ENCODE measurements at places on chromosomes 5 and 9.
A peak's percentile ranks its signal among the peaks of the same experiment; 100 is the strongest.

GRCh38 chr9:117374076-117374725 is 40.7 kb downstream of the ASTN2 start:
- ATAC-seq, result no peak

- ATAC-seq, result no peak
These were observed 59.8 kb downstream of the MARCHF3 start for GRCh38 chr5:126970517-126971017.

DNA sequence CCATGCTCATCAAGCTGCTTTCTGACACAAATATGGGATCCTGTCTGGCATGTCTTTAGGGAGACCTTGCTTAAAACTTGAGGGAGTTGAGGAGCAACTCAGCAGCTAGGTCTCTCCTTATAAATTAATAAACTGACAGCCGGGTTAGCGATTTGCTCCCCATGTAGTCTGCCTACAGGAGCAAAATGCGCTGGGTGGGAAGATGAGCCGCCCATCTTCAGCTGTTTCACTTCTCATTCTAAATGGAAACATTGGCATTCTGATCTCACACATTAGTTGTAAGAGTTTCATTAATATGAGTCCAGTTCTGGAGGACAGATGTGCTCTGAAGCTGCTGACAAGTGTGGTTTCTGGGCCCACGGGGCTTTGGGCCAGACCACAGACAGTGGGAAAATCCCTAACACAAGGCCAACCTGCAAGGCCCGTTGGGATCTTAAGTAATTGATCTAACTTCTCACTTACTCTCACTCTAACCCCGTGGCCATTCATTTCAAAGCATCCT is 197.0 kb downstream of the MCTP1 start:
- ATAC-seq, result peak; percentile 27

DNA sequence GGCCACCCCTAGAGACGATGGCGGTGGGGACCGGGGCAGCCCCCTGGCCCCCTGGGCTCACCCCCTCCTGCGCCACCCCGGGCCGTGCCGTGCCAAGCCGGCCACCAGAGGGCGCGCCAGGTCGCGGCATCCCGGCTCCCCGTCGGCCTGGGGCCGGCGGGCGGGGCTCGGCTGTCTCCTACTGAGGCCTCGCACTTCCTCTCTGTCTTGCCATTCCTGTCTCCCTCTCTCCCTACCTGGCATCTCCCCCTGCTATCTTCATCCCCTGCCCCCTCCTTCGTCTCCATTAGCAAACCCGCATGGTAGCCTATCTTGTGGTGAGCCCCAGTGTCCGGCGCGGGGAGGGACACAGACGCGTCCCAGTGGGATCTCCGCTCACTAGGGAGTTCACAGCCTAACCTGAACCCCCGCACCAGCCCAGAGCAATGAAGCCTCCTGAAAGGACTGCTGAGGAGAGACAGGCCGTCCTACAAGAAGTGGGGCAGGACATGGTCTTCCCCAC is 29.8 kb upstream of the FABP6 start:
- ATAC-seq, result peak; percentile 92

DNA sequence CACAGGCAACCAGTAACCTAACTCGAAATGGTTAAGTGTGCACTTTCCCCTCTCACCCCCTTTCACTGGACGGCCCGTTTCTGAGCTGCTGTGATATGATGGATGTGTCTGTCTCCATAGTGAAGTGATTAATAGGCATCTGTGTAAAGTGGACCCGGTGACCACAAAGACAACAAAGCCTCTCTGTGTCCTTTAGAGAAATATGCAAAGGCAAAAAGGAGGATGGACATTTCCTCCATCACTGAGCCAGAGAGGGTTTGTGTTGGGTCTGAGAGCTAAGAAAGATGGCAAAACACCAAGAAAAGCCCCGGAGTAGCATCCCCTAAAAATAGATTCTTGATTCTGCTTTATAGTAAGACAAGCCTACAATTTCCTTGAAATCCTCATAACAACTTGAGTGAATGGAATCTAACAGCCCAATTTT is 120.6 kb downstream of the SEMA6A start:
- no peak for ATAC-seq

GRCh38 chr9:103301051-103301450 is 305.9 kb downstream of the CYLC2 start:
- ATAC-seq, result no peak

DNA sequence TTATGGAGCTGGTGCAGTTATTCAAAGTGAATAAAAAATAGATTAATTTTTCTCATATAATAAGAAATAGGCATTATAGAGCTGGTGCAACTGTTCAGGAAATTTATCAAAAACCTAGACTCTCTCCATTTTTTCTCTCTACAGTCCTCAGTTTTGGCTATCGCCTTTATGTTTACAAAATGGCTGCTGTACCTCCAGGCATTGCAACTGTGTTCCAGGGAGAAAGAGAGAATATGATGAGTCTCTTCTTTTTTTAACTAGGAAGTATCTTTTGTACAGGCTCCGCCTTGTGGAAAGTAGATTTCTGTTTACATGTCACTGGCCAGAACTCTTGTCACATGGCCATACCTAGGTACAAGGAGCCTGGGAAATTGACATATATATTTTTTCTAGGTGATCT is 3.1 kb upstream of the TGFBR1 start:
- no peak for ATAC-seq

GRCh38 chr9:76351006-76351405 is 43.2 kb downstream of the RFK start:
- ATAC-seq, result no peak

GRCh38 chr5:170151097-170151831 is 45.6 kb downstream of the FOXI1 start:
- no peak for ATAC-seq

DNA sequence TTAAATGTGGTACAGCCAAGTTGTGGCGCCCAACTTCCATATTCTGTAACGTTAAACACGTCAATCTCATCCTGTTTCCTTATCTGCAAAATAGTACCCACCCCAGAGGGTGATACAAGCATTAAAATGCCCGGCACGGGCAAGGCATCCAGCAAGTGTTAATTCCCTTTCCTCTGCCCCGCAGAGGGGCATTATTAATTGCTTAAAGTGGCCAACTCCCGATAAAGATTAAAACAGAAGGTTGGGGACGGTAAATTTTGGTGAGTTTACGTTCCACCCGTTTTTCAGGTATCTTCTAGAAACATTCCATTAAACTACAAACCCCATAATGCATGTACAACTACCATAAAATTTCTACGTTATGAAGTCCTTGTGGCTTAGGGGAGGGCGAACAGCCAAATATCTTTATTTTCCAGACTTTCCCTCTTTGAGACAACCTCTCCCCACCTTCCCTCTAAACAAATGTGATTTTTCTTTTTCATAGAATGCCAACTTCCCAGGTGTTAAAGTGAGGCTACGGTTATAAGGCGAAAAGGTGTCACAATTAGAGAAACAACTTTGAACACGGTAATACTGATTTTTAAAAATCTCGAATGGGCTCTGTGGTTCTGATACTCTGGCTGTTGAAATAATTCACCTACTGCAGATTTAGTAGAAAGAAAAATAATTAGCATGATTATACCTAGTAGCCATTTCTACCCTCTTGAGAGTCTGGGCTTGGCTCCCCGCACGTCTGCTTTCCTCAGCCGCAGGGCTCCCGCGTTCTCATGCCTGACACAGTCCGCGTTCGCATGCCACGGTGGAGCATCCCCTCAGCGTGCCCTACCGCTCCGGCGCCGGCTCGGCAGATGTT is 1.2 kb upstream of the GPBP1 start:
- no peak for ATAC-seq

- ATAC-seq, result no peak
These were observed 4.2 kb downstream of the DNAJA1 start for GRCh38 chr9:33029231-33029786.

GRCh38 chr5:172777881-172778814 is 7.2 kb upstream of the DUSP1 start:
- ATAC-seq, result peak; percentile 42

DNA sequence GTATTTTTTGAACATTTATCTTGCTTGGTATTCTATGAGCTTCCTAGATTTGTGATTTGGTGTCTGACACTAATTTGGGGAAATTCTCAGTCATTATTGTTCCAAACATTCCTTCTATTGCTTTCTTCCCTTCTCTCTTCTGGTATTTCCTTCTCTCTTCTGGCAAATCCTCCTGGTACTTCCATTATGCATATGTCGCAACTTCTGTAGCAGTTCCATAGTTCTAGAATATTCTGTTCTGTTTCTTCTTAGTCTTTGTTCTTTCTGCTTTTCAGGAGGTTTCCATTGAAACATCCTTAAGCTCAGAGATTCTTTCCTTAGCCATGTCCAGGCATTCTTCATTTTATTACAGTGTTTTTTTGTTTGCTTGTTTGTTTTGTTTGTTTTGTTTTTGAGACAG is 155.2 kb upstream of the PIK3R1 start:
- no peak for ATAC-seq

DNA sequence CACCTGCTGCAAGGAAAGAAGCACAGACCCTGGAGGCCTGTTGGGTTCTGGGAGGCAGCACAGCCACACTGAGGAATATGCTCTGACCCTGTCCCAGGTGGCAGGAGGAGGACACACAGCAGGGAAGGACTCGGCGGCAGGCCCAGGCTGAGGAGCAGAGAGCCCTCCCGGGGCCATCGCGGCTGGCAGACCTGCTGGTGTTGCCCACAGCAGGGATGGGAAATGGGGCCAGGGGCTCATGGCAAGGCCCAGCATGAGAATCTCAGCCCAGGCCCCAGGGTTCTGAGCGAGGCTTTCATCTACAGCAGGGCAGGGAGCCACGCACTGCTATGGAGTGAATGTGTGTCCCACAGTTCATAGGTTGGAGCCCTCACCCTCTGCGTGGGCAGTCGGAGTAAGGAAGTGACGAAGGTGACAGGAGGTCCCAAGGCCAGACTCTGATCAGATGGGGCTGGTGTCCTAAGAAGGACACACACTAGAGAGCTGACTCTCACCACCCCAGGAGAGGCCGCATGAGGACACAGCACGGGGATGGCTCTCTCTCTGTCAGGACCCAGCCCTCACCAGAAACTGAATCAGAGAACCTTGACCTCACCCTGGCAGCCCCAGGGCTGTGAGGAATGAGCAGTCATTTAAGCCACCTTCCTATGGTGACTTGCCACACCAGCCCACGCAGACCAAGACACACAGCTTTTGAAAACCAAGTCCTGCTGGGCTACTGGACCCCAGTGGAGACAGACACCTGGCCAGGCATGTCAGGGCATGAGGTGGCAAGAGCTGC is 10.3 kb upstream of the GPSM1 start:
- no peak for ATAC-seq

GRCh38 chr5:1965925-1966324 is 83.2 kb upstream of the IRX4 start:
- ATAC-seq, result no peak

DNA sequence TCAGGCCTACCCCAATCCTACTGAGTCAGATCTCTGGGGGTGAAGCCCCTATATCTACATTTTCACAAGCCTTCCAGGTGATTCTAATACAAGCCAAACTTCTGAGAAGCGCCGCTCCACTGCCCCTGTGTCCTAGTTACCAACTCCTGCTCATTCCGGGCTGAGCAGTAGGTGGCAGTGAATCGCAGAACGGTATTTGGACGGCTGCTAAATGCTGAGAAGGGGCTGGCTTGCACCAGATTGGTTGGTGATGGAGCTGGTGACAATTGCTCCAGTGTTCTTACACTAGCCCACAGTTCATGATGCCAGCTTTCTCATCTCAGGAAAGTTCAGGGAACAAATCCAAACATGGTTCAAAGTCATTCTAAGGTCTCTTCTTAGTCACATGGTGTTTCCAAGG is 31.1 kb upstream of the FGF1 start:
- peak; percentile 15 for ATAC-seq

DNA sequence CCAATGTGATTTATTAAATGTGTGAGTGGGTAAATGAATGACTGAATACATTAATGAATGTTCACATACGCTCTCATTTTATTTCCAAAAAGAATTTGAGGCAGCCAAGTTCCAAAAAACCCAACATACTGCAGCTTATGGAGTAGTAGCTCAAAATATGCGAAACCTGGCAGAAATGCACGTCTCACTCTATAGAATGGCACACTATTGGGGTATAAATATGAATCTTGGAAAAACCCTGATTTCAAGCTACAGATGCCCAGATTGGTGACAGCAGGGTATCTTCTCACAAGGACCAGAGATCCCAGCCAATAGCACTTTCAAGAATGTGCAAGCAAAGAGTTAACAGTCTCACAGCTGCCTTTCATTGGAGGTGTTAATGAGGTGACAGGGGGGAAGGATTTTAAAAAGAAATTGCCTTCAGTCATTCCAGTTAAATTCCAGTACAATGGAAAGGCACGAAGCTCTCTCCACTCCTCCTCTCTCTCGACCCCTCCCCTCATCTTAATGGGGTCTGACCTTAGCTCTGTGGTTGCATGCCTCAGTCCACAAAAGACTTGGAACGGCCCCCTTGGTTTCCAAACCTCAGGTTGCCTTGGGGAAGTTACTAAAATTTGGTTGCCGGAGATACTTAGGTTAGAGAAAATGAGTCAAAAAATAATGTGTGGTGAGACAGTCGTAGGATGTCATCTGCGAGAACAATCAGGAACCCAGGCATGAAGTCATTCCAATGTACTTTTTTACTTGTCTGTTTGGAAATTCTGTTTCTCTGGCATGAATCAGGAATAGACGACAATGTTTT is 307.4 kb downstream of the NFIB start:
- ATAC-seq, result no peak

GRCh38 chr9:119368179-119368578 is 1.1 kb downstream of the BRINP1 start:
- ATAC-seq, result no peak

GRCh38 chr5:170720179-170720578 is 63.3 kb upstream of the GABRP start:
- ATAC-seq, result no peak
